Stimulated activated CD8-positive, alpha-beta memory T cell treated with anti-CD3 and anti-CD28 coated beads, Interleukin-2, amount 100 ng/mL, for 48 hours (primary cell): ENCODE measurements at places on chromosomes 12 and 14.

DNA sequence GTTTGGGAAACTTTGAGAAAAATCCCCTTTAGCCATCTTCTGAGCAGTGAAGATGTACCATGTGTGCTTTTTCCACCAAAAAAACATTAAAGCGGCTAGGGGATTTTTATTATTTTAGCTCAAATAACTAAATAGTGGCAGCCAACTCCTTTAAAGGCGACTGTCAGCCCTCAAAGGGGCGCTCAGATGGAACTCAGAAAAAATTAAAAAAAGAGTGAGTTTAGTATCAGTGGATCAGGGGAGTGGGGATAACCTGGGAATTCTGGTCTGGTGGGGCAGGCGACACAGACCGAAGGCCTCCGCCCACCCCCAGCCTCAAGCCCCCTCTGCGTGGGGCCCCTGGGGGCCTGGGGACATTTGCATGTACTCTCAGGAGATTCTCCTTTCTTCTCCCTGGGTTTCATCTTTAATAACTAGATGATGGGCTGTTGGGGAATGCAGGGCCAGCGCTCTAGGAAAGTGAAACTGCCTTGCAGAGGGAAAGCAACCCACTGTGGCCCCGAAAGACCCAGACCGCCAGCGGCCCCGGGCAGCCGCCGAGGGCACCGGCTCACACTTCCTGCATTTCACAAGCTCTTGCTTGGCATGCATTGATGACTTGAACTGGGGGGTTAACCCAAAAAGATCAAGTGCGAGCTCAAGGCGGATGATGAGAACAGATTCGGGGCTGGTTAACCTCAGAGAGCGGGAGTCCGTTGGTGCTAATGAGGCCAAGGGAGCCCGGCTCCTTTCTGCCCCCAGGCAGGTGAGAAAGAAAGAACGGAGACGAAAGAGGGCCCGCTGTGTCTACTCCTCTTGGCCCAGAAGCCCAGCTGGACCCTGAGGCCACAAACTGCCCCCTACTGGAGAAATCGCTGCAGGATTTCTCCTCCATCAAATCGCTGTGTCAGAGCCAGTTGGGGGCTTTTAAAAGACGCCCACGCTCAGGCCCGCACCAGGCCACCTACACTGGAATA lies 7.3 kb upstream of the BATF start:
- DNase-seq: no peak

DNA sequence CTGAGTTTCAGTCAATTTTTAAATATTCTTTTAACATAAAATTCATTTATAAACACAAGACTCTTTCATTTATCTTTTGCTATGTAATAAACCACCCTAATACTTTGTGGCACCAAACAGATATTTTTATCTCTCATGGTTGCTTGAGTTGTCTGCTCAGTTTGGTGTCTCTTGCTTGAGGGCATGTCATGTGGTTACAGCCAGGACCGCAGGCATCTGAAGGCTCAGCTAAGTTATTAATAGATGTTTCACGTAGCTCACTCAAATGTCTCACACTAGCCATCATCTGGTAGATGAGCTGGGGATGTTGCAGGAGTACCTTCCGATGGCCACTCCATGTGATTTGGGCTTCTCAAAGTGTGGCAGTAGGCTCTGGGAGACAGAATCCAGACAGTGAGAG lies 597.8 kb downstream of the ETNK1 start:
- DNase-seq: no peak

- no peak for DNase-seq
Observed at GRCh38 chr14:51228890-51229289, 11.2 kb upstream of the TMX1 start.

DNA sequence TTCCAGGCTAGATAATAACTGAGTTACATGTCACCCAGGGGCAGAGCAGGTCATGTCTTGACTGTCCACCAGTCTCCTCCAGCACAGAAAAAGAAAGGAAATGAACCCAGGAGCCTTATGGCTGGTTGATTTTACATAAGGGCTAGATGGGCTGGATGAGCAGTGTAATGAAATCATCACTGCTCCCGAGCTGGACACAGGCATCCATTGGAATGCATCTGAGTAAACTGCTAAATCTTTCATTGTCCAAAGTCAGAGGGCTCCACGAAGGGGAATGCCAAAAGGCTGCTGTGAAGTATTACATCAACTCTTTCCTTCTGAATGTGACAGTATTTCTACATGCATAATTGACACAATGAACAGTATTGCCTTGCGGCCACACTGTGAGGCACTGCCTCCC lies 30.1 kb upstream of the TSPAN11 start:
- DNase-seq: no peak

GRCh38 chr14:99548871-99549515 lies 55.0 kb downstream of the CCDC85C start:
- no peak for DNase-seq

DNA sequence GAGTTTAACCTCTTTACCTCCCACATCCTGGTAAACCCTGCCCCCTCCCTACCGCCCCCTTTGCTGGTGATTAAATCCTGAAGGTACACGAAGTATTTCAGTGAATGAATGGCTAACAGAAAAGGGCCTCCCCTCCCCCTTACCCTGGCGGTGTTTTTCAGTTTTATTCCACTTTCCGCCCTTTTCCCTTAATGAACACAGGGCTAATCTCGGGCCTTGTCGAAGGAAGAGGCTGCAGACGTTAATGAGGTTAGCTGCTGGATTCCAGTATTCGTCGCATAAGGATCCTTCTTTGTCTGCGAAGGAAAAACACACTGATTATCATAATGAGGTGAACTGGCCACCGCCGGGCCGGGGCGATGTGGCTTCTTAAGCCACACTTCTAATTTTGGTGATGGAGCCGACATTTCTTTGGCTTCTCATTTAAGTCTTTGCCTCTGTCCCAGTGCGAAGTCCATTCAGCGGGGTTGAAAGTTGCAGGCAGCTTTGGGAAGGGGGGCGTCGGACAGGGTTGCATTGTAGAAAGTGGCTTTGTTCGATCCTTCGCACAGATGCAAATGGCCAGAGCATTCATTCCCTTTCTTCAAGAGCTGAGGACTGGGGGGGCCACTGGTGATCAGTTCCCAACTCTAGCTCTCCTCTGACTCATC lies 6.5 kb downstream of the MEG3 start:
- DNase-seq: no peak

- no peak for DNase-seq
Observed at GRCh38 chr12:62848418-62848817, 86.5 kb downstream of the PPM1H start.
